ENCODE measurements at places on chromosomes 3 and 15.

DNA sequence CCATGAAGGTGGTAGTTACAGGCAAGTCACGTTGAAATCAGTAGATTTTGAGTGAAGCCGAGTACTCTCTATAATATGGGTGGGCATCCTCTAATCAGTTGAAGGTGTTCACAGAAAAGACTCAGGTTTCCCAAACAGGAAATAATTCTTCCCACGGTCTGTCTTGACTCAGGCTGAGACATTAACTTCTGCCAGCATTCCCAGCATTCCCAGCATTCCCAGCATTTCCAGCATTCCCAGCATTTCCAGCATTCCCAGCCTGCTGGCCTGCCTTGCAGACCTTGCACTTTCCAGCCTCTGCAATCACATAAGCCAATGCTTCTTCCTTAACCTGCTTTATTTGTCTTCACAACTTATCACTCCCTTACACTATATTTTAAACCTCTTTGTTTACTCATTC is 542.3 kb upstream of the ROBO2 start:
- no peak for DNase-seq

DNA sequence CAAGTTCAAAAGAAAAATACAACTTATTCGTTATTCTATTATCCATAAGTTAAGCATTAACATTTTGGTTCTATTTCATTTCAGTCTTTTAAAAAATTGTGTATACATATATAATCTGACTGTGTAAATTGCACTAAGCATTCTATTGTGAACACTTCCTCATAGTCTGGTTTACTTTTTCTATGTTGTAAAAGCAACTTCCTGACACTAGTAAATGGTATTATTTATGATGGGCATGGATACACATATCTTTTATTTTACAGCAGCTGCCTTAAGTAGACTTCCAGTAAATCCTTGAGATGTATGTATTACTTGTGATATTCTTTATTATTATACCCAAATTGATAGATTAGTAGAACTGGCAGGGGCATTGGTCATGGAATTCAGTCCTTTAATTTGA is 58.2 kb downstream of the FNDC3B start:
- no peak for DNase-seq

GRCh38 chr15:35321926-35322325 is 224.0 kb downstream of the DPH6 start:
- no peak for DNase-seq

DNA sequence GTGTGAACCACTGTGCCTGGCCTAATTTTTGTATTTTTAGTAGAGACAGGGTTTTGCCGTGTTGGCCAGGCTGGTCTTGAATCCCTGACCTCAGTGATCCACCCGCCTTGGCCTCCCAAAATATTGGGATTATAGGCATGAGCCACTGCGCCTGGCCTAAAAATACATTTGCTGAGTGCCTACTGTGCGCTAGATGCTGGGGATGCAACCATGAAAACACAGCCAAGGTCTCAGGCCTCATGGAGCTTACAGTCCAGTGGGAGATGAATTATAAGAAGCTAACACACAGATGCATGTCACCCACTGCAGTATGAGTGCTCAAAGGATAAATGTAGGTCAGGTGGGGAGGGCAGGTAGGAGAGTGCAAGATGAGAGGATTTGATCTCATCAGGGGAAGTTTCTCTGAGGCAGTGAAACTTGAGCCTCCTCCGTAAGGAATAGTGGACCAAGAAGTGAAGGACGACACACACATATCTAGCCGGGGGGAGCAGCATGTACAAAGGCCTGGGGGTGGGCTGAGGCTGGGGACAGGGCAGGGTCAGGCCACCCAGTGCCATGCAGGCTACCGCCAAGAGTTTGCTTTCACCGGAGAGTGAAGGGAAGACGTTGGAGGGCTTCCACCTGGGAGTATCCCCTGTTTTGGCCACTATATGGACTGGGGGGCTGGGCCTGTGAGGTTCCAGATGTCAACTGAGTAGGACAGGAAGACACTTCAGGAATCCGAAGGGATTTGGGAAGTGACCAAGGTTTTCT is 24.3 kb downstream of the IRAK2 start:
- DNase-seq, result no peak

- no peak for DNase-seq
Observed at GRCh38 chr3:190646996-190647395, 133.1 kb downstream of the IL1RAP start.

DNA sequence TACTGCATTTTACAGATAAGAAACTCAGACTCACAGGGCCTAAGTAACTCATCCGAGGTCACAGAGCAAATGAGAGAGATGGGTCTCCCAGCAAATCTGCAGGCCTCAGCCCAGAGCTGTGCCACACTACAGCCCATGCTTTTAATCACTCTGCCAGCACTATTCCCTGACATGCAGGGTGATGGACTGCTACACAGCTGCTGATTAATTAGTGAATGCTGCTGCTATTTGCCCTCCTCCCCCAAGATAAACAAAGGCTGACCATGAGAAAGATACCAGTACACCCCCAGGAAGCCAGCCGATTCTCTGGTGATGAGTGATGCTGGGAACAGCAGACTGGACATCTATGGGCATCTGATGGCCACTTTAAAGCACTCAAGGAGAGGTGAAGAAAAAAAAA is 39.3 kb downstream of the RFTN1 start:
- no peak for DNase-seq

DNA sequence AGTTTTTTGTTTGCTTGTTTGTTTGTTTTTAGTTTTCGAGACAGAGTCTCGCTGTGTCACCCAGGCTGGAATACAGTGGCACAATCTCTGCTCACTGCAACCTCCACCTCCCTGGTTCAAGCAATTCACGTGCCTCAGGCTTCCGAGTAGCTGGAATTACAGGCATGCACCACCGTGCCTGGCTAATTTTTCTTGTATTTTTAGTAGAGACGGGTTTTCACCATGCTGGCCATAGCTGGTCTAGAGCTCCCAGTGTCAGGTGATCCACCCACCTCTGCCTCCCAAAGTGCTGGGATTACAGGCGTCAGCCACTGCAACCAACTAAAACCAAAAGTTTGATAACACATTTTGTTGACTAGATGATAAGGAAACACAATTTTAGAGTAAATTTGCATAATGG is 372.7 kb downstream of the FGF12 start:
- DNase-seq, result no peak

DNA sequence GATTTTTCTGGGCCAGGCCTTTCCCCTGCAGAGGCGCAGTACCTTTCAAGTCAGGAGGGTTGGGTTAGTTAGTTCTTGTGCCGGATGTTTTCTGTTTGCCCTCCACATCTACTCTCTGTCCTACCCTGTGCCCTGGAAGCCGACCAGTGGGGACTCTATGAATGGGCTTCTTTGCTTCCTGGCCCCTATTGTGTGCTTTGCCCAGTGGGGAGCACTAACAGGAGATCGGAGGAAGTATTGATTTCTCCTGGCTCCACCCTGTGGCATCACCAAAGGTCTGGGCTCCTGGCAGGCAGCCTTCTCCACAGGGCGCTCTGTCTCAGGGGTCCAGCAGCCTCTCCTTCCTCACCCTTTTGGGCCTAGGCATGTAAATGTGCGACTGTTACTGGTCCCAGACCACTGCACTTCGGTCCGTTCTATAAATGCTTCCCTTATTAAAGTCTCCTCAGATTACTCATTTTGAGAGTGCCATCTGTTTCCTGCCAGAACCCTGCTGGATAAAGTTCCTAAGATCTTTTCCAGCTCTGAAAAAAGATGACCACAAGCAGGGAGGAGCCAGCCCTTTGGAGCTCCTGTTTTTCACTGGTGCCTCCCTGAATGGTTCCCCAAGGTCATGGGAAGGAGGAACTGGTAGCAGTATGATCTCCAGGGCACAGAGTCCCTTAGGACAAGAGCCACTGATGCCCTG is 44.5 kb downstream of the CTDSPL start:
- DNase-seq, result no peak

- no peak for DNase-seq
Observed at GRCh38 chr3:181369637-181370036, 342.1 kb upstream of the SOX2 start.

- no peak for DNase-seq
Observed at GRCh38 chr15:59998305-59998949, 5.7 kb upstream of the FOXB1 start.

DNA sequence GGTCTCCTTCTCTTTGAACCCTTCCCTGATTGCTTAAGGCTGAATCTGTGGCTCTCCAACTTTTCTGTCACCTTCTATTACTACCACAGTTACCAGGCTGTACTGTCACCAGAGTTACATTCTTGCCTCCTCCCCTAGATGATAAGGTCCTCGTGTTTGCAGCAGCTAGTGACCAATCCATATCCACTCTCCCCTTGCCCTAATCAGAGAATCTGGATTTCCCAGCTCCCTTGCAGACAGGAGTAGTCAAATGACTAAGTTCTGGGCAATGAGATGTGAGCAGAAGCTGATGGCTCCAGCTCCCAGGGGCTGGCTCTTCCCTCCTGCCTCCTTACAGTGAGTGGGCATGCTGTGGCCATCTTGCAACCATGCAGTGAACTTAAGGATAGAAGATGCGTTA is 95.4 kb upstream of the VGLL4 start:
- no peak for DNase-seq

- no peak for DNase-seq
Observed at GRCh38 chr15:43249699-43250203, 17.0 kb downstream of the TGM5 start.

- DNase-seq, result no peak
Observed at GRCh38 chr3:71584394-71585011, 975 bp upstream of the FOXP1 start.

DNA sequence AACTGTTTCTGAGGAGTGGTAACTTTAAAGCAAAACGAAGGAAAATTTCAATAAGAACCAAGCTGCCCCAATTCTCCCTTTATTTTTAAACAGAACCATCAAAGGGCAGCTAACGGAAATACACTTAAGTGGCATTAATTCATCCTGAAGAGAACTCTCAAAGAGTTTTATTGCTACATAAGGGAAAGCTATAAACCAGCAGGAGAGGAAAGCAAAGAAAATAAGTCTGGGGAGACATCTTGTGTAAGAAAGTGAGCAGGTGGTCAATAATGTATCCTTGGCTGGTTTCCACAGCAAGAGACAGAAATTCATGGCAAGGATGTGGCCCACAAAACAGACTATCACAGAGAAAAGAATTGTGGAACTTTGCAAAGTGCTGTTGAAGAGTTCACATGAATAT is 40.0 kb upstream of the CMSS1 start:
- no peak for DNase-seq

- no peak for DNase-seq
Observed at GRCh38 chr3:160047876-160048275, 59.2 kb downstream of the IL12A start.

GRCh38 chr3:131349946-131350347 is 31.6 kb upstream of the NUDT16 start:
- no peak for DNase-seq

DNA sequence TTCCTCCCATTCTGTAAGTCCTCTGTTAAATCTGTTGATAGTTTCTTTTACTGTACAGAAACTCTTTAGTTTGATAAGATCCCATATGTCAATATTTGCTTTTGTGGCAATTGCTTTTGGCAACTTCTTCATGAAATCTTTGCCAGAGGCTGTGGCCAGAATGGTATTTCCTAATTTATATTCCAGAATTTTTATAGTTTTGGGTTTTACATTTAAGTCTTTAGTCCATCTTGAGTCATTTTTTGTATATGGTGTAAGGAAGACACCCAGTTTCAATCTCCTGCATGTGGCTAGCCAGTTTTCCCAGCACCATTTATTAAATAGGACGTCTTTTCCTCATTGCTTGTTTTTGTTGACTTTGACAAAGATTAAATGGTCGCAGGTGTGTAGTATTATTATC is 372.4 kb upstream of the CADM2 start:
- no peak for DNase-seq

DNA sequence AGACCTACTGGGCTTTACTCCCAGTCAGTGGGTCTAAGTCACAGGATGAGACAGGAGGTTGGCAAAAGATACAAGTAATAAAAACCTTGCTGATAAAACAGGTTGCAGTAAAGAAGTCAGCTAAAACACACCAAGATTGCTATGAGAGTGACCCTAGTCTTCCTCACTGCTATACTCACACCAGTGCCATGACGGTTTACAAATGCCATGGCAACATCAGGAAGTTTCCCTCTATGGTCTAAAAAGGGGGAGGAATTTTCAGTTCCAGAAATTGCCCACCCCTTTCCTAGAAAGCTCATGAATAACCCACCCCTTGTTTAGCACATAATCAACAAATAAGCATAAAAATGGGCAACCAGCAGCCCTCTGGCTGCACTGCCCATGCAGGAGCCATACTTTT is 966.7 kb upstream of the ROBO1 start:
- no peak for DNase-seq

DNA sequence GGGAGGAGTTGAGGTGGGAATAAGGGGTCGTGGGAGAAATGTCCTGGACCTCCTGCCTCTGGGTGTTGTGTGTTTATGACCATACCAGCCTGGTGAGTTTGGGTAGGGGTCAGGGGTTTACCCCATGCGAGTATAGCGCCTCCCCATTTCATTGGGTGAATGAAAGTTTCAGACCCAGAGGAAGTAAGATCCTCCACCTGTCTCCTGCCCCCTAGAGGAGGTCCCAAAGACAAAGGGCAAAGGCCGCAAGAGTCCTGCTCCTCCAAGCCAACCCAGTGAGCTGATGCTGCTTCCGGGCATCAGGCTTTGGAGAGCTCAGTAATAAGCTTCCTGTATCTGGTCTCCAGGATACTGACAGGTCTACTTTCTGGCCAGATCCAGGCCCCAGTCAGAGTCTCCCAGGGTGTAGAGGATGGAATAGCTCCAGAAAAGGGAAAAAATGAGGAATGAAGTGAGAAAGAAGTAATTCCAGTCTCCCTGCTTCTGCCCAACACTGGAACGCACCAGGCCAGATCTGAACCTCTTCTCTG is 6.4 kb upstream of the TBC1D21 start:
- DNase-seq, result no peak

GRCh38 chr15:65416845-65417416 is 5.8 kb downstream of the IGDCC4 start:
- DNase-seq, result no peak

DNA sequence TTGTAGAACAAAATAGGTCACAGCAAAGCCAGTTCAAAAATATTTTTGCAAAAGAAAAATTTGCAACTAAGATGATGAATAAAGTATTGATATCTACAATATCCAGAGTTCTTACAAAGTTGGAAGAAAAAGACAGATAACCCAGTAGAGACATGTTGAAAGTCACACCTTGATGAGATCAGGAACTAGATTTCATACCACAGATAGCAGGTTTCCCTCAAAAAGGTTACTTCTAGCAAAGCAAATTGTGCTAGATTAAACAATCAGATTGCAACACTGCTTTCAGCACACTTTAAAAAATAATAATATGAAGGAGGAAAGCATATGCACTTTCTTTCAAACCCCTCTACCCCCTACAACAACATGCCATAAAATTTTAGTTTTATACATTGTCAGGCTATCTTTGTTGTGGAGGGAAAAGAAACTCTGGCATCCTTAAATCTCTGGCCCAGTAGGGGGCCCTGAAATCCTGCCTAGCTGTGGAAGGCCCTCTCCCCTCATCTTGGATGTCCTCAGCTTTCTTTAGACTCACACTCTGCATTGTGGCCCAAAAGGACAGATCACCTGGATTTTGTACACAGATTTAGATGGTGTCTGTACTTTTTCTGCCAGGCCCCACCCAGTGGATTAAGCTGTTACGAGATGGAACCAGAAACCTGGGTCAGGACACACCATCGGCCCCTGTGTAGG is 50.9 kb downstream of the CCR3 start:
- no peak for DNase-seq

GRCh38 chr3:73453666-73454065 is 171.1 kb downstream of the PDZRN3 start:
- no peak for DNase-seq

- DNase-seq, result no peak
Observed at GRCh38 chr3:123367467-123368154, 81.3 kb downstream of the ADCY5 start.

Data from NCI-H2107 (cell line).